ENCODE measurements at places on chromosomes 3 and 15.

DNA sequence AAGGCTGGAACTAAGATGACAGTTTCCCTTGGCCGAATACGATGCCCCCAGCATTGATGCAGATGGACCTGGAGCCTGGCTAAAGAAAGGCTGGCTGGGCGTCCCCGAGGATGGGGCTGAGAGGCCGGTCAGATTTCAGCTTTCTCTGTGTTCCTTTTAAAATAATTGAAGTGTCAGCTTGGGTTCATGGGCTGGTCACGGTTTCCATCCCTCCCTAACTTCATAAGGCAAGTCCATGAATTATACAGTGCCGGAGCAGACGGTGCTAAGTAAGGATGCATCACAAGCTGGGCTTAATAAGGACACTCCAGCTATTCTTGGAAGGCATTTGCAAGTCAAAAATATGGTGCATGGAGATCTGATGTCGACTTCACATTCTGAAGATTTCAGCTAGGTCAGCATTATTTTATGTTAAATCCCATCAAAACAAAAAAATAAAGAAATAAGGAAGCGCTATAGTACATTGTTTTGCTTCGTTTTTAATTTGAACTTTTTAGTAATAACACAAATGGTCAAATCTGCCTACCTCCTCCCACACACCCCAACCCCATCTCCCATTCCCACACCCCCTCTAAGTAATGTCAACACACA, 220.8 kb downstream of the RPLP1 start:
- no peak for DNase-seq

- DNase-seq, result no peak
These were observed 47.1 kb downstream of the DAPK2 start for GRCh38 chr15:63999177-63999576.

DNA sequence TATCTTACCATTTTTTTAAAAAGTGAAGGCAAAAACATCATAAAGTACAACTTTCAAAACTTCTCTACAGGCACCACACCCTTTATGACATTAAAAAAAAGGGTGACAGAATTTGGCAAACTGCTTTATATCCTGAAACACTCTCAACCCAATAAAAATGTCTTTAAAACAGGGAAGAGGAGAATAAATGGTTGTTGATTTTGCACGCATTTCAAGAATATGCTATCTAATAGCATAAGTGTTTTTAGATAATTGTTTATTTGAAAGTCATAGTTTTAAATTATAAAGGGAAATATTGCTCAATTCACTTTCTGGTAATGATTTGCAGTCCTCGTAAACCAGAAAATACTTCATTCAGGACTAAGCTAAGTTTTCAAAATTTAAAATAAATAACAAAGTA, 1.7 kb upstream of the PCOLCE2 start:
- no peak for DNase-seq

DNA sequence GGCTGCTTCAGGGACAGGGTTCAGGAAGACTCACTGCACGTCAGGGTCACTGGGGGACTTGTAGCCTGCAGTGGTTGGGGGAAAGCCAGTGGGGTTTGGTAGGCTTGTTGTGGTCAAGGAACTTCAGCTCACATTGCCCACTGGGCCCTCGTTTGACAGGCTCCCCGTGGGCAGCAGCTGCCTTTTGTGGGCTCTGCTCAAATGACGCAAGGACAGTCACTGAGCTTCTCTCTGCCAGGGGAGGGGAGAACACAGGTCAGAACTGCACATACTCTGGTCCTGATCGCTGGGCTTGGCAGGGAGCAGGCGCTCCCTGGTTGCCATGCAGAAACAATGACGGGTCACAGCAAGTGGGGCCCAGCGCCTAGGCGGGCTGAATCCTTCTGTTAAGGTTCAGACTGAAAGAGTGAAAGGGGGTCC, 45.5 kb downstream of the FAM174B start:
- DNase-seq, result no peak

DNA sequence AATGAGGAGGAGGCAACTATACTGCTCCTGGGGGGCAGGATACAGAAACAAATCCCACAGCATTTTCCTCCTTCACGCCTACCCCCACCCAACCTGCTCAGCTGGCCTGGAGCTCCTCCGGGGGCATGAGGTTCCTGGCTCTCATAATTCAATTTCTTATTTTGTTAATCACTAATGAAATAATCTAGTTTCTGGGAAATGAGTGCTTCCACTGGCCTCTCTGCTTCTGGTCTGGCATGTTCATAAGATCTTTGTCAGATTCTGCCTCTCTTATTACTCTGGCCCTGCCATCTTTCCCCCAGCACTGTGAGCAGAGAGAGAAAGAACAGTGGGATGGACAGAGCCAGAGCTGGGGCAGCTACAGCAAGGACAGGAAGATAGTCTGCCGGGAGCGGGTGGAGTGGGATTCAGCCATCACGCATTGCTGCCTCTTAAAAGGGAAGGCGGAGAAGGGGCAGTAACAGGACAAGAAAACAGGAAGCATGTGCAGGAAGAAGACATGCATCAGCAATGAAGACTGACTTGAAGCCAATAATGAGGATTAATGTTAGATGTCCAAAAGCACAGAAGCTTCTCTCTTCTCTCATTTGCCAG, 13.6 kb downstream of the RPAP1 start:
- DNase-seq, result no peak

DNA sequence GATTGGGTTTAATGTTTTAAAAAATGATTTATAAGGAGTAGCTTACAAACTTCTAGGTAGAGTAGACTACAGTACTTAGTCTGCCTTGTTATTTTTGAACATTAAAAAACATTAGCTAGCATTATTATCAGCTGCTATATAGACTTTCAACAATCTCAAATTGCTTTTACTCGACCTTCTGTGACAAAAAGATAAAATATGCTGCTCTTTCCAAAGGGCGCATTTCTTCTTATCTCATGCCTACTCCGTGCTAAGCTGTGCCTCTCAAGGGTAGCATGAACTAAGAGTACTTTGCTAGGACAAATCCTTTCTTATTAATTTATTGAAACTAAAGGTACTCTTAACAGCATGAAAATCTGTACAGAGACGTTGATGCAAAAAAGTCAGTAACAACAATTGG, 71.3 kb downstream of the SPRED1 start:
- DNase-seq, result no peak

DNA sequence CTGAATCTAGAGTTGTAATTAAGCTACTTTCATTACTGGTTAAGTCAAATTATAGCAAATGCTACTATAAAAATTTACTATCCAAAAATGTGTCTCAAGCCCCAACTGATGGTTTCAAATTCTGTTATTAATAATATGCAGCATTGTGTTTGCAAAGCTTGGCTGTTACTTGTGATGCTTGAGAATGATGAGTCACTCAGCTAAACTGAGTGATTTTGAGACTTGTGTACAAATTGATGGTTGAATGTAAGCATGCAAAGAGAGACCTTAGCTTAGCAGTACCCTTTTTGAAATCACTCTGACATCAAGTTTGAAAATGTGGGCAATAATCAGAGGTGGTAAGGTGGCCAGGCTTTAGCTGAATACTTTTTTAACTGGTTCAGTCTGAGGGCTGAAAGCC, 27.6 kb downstream of the OPA1 start:
- no peak for DNase-seq

DNA sequence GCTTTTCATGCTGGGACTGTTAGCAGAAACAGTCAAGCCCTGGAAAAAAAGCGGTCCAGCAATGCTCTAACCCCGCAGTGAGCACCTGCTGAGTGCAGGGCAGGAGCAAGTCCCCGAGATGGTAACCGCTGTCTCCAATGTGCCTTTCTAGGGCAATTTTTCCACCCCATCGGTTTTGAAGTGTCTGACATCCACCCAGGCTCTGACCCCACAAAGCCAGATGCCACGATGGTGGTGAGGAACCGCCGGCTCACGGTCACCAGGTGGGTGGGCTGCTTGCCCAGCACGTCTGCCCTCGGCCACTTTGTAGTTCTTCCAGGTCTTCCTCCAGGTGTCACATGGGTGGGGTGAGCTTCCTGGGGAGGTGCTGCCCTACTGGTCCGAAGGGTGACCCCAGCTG, 3.2 kb upstream of the ITIH3 start:
- DNase-seq, result peak; percentile 67

DNA sequence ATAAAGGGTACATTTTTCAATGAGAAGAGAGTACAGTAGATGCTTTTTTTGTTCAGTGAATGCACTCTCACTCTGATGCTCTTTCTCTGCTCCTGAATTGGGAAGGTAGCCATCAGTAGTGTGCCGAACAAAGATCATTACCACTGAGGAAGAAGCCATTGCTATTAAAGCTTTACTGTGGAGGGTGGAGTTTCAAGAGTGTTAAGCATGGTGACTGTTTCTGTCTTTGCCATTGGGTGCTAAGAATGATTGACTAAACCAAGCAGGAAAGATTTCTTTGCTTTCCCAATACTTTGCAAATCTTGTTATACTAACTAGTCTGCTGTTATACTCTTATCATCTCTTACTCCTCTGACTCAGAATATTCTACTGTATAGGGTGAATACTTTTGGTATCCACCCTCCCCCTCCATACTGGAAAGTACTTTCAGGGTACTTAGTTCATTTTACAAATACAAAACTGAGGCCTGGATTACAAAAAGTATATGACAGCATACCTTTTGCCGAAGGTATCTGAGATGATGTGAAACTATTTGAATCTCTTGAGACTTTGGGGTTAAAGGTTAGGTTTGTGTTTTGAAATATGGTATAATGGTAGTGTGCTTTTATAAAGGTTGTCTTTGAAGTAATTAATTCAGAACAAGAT, 1.7 kb downstream of the RAB11A start:
- no peak for DNase-seq

GRCh38 chr3:40719660-40720287, 195.0 kb downstream of the ZNF621 start:
- peak; percentile 29 for DNase-seq

DNA sequence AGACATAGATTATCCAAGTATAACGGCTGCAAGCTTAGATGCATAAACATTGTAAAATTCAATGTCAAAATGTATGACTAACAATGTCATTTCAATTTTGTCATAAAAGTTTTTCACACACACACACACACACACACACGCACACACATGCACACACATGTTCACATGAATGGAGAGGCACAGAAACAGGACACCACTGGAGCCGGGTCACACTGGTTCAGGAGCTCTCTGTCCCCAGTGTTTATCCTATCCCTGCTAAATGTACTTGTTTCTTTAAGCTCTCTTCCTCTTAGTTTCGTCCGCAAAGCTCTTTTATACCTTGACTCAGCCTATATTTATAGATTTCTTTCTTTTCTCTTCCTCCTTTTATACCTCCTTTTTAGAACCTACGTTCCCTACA, 249.9 kb downstream of the CADPS start:
- no peak for DNase-seq

DNA sequence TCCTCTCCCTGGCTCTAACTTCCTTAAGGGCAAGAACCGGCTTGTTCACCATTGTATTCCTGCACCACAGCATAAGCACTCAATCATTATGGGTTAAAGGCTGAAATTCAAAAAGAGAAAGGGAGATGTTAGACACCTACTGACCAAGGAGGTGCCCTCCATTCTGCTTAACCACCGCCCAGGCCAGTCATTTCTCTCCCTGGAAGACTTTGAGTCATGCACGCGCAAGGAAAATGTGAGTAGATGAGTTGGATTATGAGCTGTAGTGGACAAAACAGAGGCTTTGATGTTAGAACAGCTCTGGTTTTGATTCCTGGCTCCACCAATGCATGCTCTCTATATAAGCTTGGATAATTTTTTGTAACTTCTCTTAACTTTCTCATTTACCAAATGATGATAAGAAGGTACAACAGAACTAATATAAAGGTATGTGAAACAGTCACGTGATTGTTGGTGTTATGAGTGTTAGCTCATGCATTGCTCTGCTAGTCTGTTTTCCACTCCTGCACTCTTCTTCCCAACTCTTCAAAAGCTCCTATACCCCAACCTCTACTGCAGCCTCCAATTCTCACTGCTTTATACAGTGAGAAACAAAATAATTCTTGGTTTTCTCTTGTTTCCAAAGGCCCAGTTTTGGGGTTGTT, 148.4 kb upstream of the ATP11B start:
- no peak for DNase-seq

GRCh38 chr3:114212646-114213045, 24.7 kb downstream of the ZNF80 start:
- DNase-seq, result no peak

GRCh38 chr15:58947179-58947578, 13.7 kb upstream of the SLTM start:
- DNase-seq, result no peak

- DNase-seq, result no peak
These were observed 18.3 kb downstream of the PODXL2 start for GRCh38 chr3:127647166-127647844.

GRCh38 chr3:108100906-108101660, 10.3 kb upstream of the CD47 start:
- DNase-seq, result no peak

- DNase-seq, result peak; percentile 84
These were observed 68.7 kb downstream of the SLTM start for GRCh38 chr15:58864602-58865424.

- peak; percentile 82 for DNase-seq
These were observed 205.6 kb upstream of the DPH6 start for GRCh38 chr15:35751413-35752133.

- DNase-seq, result no peak
These were observed 27.9 kb upstream of the SLC6A1 start for GRCh38 chr3:10964537-10965167.

GRCh38 chr3:135213213-135213612, 418.2 kb downstream of the EPHB1 start:
- DNase-seq, result no peak

- no peak for DNase-seq
These were observed 49.5 kb downstream of the APBA2 start for GRCh38 chr15:28935316-28935715.

DNA sequence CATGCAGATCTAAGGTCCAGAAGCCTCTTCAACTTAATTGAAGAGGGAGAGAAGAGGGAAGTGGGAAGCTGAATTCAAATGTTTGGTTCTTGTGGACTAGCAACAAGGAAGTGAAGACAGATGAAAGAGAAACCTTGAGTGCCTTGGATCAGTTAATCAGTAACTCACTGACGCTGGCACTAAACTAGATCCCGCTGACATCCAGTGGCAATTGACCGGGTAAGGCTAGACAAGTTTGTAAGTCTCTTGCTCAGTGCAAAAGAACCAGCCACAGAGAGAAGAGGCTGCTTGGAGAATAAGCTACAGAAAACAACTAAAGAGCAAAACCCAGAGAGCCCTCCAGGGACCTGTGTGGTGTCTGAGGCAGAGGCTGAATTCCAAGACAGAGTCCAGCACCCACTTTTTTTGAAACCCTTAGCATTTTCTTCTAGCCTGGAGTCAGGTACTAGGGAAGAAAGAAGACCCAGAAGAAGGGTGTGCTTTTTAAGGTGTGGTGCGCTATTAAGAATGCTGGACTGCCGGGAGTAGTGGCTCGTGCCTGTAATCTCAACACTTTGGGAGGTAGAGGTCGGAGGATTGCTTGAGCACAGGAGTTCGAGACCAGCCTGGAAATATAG, 6.9 kb downstream of the PLCH1 start:
- peak; percentile 55 for DNase-seq

- DNase-seq, result no peak
These were observed 327.3 kb upstream of the NR2F2 start for GRCh38 chr15:96002890-96003859.

- peak; percentile 3 for DNase-seq
These were observed 685.7 kb downstream of the MCTP2 start for GRCh38 chr15:94917068-94917467.

DNA sequence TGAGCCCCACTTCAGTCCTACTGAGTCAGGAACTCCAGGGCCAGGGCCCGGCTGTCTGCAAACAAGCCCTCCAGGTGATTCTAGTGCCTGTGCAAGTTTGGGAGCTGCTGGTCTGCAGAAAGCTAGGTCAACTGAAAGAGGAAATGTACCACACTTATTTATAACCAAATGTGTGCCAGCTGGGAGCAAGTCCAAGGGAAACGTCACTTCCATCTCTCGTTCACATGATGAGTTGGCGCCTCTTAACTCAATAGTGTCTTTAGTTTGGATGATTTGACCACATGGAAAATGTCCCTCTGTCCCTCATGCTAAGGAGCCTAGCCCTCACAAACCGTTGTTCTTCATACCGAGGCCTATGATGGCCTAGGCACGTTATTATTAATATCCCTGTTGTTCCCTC, 43.2 kb downstream of the GOLGA8S start:
- no peak for DNase-seq

Data from left lung (tissue), 14 donors.